Stimulated activated CD4-positive, alpha-beta T cell treated with anti-CD3 and anti-CD28 coated beads, TNF-alpha, amount 100 ng/mL, for 4 hours (primary cell): ENCODE measurements at places on chromosomes 16 and 17.
A peak's percentile ranks its signal among the peaks of the same experiment; 100 is the strongest.

DNA sequence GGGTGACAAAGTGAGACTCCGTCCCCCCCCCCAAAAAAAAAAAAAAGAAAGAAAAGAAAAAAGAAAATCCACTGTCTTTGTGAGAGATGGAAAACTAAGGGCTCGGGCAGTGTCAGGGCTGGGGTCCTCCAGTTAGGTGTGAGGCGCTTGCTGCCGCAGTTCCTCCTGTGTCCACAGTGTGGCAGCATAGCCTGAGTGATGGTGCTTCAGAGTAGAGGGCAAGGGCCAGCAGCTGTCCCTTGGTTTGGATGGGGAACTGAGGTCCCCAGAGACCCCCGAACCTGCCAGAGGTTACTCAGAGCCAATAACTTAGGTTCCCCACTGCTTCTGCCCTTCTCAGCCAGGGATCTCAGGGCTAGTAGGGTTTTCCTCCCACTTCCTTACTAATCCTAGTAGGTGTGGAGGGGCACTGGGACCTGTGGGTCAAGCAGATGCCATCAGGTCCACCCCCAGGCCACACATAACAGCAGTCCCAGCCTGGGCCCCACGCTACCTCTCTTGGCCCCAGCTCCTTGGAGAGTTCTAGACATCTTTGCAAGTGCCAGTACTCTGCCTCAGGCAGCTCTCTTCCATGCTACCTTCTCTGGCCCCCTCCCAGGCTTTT lies 7.9 kb upstream of the LLGL1 start:
- peak; percentile 47 for DNase-seq

- DNase-seq, result no peak
Measured at GRCh38 chr17:68102318-68102758, 66.8 kb downstream of the KPNA2 start.

DNA sequence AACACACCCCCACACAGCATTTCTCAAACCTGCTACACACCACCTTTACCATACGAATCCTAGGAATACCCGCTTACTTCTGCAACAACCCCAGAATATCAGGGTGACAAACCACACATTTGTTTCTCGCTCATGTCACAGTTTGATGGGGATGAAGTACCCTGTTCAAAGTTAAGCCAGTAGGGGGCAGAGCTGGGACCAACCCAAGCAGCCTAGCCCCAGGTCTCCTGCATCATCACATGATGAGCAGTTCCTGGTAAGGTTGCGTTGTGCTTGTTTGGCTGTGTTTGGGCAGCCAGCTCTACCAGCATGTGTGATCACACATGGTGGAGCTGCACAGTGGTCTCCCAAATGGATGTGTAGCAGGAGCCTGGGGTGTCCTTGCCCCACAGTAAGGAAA lies 103.6 kb upstream of the C16orf82 start:
- no peak for DNase-seq

- DNase-seq, result no peak
Measured at GRCh38 chr17:74361230-74362068, at the start of gene BTBD17. TSS of gene BTBD17 (minus strand) at chr17:74361868. CDS start at chr17:74361819, 49 bp downstream.

DNA sequence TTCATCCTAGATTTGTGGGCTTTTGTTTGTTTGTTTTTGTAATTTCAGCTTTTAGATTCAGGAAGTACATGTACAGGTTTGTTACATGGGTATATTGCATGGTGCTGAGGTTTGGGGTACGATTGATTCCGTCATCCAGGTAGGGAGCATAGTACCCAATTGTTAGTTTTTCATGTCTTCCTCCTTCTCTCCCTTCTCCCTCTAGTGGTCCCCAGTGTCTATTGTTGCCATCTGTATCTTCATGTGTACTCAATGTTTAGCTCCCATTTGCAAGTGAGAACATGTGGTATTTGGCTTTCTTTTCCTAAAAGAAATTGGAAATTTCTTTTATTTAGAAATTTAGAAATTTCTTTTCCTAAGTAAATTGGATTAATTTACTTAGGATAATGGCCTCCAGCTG lies 37.1 kb upstream of the BCAS3 start:
- no peak for DNase-seq

GRCh38 chr17:56031636-56032035 lies 121.6 kb upstream of the ANKFN1 start:
- DNase-seq, result no peak

GRCh38 chr16:66084306-66084705 lies 282.2 kb upstream of the CDH5 start:
- DNase-seq, result no peak

- DNase-seq, result no peak
Measured at GRCh38 chr16:48383877-48384519, 1.2 kb downstream of the SIAH1 start.

- DNase-seq, result no peak
Measured at GRCh38 chr17:72338847-72339790, 218.3 kb downstream of the SOX9 start.

- no peak for DNase-seq
Measured at GRCh38 chr17:45368651-45369050, 51.8 kb upstream of the MAP3K14 start.

DNA sequence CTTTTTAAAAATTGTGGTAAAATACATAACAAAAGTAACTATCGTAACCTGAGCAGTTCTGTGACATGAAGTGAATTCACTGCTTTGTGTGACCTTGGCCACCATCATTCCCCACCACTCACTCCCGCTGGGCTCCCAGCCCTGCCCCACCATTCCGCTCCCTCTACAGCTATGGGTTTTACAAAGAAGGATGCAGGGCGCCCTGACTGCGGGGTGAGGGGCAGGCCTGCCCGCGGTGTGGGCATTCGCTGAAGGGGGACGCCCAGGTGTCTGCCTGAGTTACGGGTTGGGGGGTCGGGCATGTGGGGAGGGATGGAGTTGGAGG lies at the start of gene CEMP1:
TSS of gene CEMP1 (minus strand) at position 38 of the 325 bp plus-strand sequence. CDS start 335 bp downstream, outside the sequence.
- no peak for DNase-seq

DNA sequence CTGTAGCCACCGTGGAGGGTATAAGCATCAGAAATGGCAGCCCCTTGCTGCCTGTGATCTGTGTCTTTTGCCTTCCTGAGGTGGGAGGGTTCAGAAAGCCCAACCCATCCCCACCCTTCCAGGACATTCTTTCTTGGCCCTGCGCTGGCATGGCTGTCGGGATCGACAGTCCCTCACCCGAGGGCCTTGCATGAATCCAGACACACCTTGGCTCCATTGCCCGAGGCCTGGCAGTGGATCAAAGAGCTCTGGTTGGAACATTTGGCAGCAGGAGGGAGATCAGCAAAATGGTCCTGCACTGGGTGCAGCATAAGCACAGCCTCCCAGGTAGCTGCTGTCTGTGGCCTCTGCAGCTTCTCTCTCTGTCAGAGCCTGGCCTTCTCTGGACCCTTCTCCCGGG lies 246.6 kb upstream of the MAF start:
- no peak for DNase-seq

GRCh38 chr17:59440757-59441463 lies 109.5 kb downstream of the YPEL2 start:
- DNase-seq, result peak; percentile 71

GRCh38 chr16:31286421-31287032 lies 26.8 kb downstream of the ITGAM start:
- no peak for DNase-seq

- DNase-seq, result peak; percentile 53
Measured at GRCh38 chr17:17823433-17824118, 13.2 kb downstream of the SREBF1 start.

GRCh38 chr17:17830740-17831207 lies 6.0 kb downstream of the SREBF1 start:
- no peak for DNase-seq

- no peak for DNase-seq
Measured at GRCh38 chr16:57590654-57591085, 37.8 kb upstream of the ADGRG1 start.

GRCh38 chr16:71536752-71537499 lies 10.7 kb downstream of the CHST4 start:
- no peak for DNase-seq

- DNase-seq, result no peak
Measured at GRCh38 chr16:3610698-3611145, 684 bp downstream of the SLX4 start.

GRCh38 chr17:67582673-67583081 lies 135.1 kb upstream of the NOL11 start:
- no peak for DNase-seq

DNA sequence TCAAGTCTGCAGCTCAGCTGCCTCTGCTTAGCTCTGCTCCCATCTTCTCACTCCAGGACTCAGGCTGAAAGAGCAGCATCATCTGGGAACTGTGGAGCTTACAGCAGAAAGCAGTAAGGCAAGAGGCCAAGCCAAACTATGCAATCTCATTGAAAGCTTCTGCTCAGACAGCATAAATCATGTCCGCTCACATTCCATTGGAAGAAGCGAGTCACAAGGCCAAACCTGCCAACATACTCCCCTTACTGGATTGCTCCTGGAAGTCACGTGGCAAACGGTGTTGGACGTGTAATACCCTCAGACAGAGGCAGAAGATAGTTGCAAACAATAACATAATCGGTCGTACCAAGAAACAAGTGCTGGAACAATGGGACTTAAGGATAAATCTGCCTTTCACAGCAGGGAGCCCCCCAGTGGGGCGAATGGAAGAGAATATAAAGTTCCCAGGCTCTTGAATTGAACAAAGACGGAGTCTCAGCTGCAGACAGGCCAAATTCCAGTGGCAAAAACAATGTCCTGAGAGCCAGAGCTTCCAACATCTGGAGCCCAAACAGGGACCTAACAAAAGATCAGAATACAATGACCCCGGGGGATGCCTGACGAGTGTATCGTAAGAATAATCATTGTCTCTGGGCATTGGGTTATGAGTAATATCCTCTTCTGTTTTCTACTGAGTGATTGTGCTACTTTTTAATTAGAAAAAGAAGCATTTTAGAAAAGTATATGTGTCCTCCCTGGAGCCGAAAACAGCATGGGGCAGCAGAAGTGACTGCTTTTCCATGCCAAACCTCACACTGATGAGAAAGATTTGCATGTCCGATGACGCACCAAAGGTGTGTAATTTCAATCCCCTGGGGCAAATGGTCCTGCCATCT lies 68.4 kb downstream of the CMC2 start:
- DNase-seq, result no peak

- DNase-seq, result no peak
Measured at GRCh38 chr16:29993903-29994599, 1.4 kb downstream of the HIRIP3 start.

- DNase-seq, result no peak
Measured at GRCh38 chr17:11490171-11490755, 108.0 kb upstream of the DNAH9 start.

DNA sequence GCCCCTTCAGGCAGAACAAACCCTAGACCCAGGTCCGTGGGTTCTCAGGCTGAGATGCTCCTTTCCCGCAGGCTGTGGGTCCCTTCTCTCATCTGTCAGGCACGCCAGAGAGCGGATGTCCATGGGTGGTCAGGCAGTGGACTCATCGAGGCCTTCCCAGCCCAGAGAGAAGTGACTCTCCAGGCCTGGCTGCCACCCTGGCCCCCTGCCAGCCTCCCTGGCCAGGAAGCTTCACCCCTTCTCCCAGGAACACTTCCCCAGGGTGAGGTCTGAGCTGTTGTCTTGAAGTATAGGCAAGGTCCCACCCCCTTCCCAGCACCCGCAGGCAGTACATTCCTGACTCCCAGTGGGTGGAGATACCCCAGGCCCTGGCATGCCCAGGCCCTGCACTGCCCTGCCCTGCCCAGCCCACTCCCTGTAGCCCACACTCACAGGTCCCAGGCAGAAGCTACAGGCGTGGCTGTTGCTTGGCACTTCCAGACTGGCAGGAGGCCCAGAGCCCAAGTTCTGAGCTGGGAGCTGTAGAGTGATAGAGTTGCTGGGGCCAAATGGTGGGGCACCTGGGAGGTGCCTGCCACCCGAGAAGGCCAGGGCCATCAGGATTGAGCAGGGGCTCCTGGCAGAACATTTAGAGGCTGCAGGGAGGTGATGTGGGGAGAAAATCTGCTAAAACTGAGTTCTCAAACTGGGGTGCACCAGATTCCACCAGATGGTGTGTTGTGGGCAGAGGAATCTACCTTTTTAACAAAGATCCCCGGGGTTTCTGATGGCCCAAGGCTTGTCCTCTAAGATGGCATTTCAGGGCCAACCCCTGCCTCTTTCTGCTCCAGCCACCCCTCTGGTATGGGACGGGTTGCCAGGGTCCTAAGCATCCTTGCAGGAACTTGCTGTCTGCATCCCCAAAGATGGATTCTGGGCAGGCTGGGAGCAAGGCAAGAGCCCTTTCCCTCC lies 6.7 kb downstream of the ITGA3 start:
- DNase-seq, result no peak

DNA sequence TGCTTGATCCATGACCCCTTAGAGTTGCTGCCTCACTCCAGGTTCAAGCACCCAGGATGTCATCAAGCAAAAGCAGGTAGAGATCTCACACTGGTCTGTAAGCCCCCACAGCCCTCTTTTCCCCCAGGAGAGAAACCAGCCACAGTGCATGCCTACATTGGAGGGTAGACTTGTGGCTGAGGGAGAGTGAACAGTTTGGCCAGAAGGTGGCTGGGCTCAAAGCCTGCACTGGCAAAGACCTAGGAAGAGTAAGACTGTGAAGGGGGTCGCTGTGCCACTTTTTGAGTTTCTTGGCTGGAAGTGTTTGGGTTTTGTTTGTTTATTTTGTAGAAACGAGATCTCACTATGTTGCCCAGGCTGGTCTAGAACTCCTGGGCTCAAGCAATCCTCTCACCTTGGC lies 28.5 kb downstream of the HOXB1 start:
- DNase-seq, result no peak

- DNase-seq, result no peak
Measured at GRCh38 chr16:89586218-89586617, 10.7 kb downstream of the CPNE7 start.

- DNase-seq, result no peak
Measured at GRCh38 chr17:19768046-19768782, 20.1 kb upstream of the ALDH3A1 start.

GRCh38 chr17:22278302-22279275 lies 586.3 kb downstream of the KCNJ18 start:
- DNase-seq, result no peak

- DNase-seq, result no peak
Measured at GRCh38 chr16:27241658-27242057, 26.9 kb downstream of the NSMCE1 start.
